ENCODE measurements at places on chromosomes 2 and 18. TPM values are rescaled to one million over a fixed set of nuclear protein-coding genes. Genes with fewer than 3 reads are reported as not detected.

ZNF512 gene
- total RNA-seq = 14.6 TPM

PLEK gene
- 5.1 TPM for total RNA-seq

GRCh38 chr2:206982360-206982955 is 43.1 kb downstream of the CPO start:
- no peak for DNase-seq
- H3K4me1 ChIP-seq = no peaks in the 10 kb centered on the region
- no peaks in the 10 kb centered on the region for H3K36me3 ChIP-seq
- no peak overlapping the region for H3K4me3 ChIP-seq
- H3K27ac ChIP-seq = no peak overlapping the region

DNA sequence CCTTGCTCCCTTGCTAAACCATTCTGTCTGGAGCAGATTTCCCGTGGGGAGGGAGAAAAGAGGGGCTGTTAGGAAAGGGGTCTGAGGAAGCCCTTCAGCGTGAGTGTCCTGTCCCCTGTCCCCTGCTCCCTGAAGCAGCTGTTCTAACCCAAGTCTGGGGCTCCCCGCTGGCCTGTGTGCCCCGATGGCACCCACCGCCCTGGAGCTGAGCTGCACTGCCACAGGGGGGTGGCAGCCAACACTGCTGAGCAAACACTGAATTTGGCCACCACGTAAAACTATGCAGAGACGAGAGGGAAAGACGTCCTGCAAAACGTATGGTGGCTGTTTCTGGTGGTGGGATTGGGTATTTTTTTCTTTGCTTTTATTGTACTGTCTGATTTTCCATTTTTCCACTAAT is 17.9 kb downstream of the KCNG2 start:
- H3K27me3 ChIP-seq = no peaks in the 10 kb centered on the region
- no peak for DNase-seq
- H3K4me1 ChIP-seq = no peaks in the 10 kb centered on the region
- no peak overlapping the region for H3K4me3 ChIP-seq
- H3K27ac ChIP-seq = no peak overlapping the region
- no peaks in the 10 kb centered on the region for H3K36me3 ChIP-seq

- H3K27ac ChIP-seq = no peak overlapping the region
- H3K4me1 ChIP-seq = no peaks in the 10 kb centered on the region
- no peaks in the 10 kb centered on the region for H3K27me3 ChIP-seq
Observed at GRCh38 chr2:51028829-51029228, 3.1 kb downstream of the NRXN1 start.

- H3K4me1 ChIP-seq = no peaks in the 10 kb centered on the region
- no peaks in the 10 kb centered on the region for H3K36me3 ChIP-seq
- no peak for DNase-seq
Observed at GRCh38 chr2:132495881-132496280, 79.3 kb downstream of the GPR39 start.

ADCYAP1 gene
- total RNA-seq = 0.48 TPM

- H3K4me3 ChIP-seq = no peak overlapping the region
- DNase-seq = peak; percentile 25
- no peaks in the 10 kb centered on the region for H3K4me1 ChIP-seq
- no peak overlapping the region for H3K27ac ChIP-seq
Observed at GRCh38 chr2:240369801-240370585, 65.5 kb upstream of the GPC1 start.

- no peaks in the 10 kb centered on the region for H3K4me1 ChIP-seq
- no peak for DNase-seq
- no peaks in the 10 kb centered on the region for H3K36me3 ChIP-seq
- H3K27ac ChIP-seq = no peak overlapping the region
- no peak overlapping the region for H3K4me3 ChIP-seq
Observed at GRCh38 chr2:177711483-177712265, 319.1 kb downstream of the AGPS start.

DNA sequence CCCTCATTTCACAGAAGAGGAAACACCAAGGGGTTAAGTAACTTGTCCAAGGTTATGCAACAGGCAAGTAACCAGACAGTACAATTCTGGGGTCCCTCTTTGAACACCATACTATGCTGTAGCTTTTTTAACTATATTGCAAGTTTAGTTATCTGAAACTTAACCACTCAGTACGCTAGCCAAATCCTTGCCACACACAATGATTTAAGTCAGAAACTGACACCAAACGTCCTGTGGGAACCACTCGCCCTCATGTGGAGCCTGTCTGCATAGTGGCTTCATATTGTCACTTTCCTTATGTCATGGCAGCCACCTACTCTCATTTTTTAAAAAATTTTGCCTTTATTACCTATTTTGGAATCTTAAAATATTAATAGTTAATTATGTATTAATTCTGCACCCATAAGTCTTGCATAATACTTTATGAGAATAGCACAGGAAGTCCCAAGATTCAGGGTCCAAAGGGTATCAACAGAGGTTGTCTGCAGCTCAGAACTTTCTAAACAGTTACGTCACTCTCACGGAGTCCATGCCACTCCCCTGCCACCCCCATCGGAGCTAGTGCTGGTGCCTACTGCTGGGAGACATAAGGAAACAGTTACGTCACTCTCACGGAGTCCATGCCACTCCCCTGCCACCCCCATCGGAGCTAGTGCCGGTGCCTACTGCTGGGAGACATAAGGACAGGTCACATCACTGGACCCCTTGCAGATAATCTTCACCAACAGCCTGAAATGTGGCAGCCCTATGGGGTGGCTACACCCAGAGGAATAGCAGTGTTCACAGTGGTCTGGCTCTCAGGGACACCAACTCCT is 99.0 kb downstream of the L3MBTL4 start:
- no peaks in the 10 kb centered on the region for H3K27me3 ChIP-seq
- H3K4me1 ChIP-seq = no peaks in the 10 kb centered on the region
- no peak overlapping the region for H3K4me3 ChIP-seq
- no peak overlapping the region for H3K27ac ChIP-seq

DNA sequence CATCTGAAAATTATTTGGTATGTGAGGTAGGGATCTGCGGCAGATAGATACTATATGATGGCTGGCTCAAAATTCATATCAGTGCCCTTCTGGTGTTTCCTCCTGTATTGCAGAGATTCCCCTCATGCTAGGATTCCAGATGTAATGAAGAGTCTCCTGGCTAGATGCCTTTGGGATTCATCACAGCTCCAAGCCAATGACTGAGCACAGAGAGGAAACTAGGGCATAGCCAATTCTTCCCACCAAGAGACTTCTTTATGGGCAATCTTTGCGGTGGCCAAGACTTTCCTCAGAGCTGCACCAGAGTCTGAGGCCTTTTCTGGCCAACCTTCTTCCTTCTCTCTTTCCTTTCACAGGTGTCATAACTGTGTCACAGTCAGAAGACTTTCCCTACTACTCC is 25.5 kb upstream of the CIB4 start:
- no peak overlapping the region for H3K27ac ChIP-seq
- no peak for DNase-seq
- no peak overlapping the region for H3K4me3 ChIP-seq
- no peaks in the 10 kb centered on the region for H3K27me3 ChIP-seq
- no peaks in the 10 kb centered on the region for H3K4me1 ChIP-seq

DNA sequence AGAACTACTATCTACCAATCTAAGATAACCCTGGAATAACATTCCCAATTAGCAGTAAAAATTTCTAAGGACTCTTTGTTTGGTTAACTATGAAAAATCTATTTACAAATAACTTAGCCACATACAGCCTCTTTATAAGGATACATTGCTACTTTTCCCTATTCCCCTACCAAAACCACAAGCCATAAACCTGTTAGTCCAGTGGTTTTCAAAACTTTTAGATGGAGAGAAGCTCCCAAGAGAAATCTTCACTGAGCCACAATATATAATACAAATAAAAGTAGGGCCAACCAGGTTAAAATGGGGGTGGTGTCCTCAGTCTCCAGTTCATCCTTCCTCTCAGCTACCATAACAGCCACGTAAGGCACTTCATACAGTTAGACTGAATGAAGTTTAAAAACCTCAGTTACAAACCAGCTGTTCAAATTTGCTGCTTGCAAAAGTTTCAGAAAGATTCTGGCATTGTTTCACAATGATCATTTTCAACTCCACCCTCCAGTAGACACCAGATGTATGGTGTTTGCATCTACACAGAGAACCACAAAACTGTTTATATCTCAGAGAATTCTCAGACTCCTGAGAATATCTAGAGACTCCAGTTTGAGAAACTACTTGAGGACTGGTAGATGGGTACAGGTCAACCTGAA is 26.0 kb downstream of the SOS1 start:
- H3K27ac ChIP-seq = no peak overlapping the region
- DNase-seq = no peak
- H3K27me3 ChIP-seq = no peaks in the 10 kb centered on the region
- no peaks in the 10 kb centered on the region for H3K36me3 ChIP-seq
- H3K4me1 ChIP-seq = no peaks in the 10 kb centered on the region

- peaks cover 11% of the 10 kb centered on the region for H3K27me3 ChIP-seq
- DNase-seq = no peak
- no peak overlapping the region for H3K27ac ChIP-seq
- no peaks in the 10 kb centered on the region for H3K36me3 ChIP-seq
- no peaks in the 10 kb centered on the region for H3K4me1 ChIP-seq
Observed at GRCh38 chr2:17873021-17873420, 5.4 kb upstream of the KCNS3 start.

KIAA2012 gene
- total RNA-seq = not detected

GRCh38 chr2:158716921-158717320 is 78.2 kb upstream of the DAPL1 start:
- no peaks in the 10 kb centered on the region for H3K36me3 ChIP-seq
- DNase-seq = no peak
